ENCODE measurements at places on chromosomes 3 and 15.

GRCh38 chr3:31389939-31390338 is 142.8 kb upstream of the STT3B start:
- DNase-seq: no peak

DNA sequence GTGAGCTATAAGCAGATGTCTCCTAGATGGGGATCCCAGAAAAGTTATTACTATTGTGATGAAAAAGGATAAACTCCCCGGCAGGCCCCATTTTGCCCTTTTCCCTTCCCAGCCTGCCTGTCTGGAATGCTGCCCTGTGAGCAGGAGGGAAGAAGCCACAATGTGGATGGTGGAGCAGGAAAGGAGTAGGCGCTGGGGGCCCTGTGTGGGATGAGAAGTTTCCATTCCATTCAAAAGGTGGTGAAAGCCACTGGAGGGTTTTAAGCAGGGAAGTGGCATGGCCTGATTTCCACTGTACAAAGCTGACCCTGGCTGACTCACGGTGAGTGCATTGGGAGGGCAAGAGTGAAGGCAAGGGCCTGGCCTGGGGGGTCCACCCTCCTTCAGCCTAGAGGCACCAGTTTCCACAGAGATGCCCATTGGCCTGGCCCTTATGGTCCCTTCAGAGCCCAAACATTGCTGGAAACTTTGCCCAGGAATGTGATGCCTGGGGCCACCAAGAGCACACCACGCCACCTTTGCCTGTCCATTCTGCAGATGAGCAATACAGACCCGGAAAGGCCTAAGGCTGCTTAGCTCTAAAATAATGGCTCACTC is 206.9 kb downstream of the RPLP1 start:
- no peak for DNase-seq

DNA sequence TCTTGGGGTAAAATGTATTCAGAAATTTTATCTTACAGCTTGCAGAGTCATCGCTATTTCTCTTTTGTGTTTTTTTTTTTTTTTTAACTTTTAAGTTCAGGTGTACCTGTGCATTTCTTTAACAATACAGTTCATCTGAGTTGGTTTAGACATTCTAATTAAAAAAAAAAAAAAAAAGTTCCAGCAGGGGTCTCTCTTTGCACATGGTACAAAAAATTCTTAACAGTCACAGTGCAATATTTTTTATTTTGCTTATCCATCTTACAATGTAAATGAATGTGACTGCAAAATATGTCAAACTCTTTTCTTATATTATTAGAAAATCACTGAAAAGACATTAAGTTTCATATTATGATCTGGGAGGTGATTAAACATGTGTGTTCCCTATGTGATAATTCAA is 47.5 kb upstream of the SLC9A9 start:
- no peak for DNase-seq

DNA sequence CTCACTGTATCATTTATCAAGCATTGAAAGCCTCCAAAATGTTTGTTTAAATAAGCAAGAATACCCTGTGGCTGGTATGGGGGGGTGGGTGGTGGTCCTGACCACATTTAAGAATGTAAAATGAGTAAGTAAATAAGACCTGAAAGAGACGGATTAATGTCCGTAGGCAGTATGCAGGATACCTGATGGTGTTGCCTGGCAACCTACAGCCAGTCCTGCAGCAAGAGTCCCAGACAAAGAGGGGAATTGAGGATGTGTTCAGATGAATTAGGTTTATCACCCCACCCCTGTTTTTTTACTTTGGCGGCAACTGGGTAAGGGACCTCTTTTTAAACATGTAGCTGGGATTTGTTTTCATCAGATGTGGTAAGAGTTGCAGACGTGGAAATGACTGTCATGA is 99.8 kb upstream of the BFSP2 start:
- DNase-seq: no peak

DNA sequence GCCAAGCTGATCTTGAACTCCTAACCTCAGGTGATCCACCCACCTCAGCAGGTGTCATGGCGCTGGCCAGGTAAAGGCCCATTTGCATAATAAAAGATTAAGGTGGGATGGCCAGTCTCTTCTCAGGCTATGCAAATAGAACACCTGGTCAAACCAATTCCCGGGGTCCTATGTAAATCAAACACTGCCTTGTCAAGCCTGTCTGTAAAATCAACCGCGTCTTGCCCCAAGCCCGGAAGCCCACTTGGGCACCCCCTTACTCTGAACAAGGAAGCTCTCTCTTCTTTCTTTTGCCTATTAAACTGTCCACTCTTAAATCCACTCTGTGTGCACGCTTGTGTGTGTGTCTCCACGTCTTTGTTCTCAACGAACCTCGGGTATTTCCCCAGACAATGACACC is 13.0 kb upstream of the POC1A start:
- no peak for DNase-seq

GRCh38 chr3:69144631-69145245 is 22.3 kb upstream of the LMOD3 start:
- no peak for DNase-seq

DNA sequence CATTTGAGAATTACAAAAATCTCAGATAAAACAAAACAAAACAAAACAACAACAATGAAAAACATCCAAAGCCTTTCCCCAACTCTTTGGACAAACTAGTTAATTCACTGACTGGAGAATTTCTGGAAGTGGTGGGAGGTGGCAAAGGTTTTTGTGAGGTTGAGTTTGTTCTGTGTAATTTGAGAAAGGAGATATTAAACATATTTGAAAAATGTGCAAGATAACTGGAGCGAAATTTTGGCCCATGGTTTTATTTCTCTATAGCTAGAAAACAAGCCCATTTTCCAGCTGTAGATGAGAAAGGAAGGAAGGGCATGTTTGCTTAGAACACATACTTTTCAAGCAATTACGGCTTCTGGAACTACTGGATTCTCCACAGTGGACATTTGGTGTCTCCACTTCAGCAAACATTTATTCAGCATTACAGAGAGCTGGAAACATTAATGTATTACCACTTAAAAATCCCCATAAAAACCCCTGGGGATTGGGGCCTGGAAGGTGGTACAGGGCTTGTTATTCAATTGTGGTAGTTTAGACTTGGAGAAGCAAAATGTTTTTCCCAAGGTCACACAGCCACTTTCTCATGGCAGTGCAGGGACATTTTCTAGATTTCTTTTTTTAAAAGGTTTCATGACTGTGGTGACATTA is 135.8 kb downstream of the THSD4 start:
- no peak for DNase-seq

DNA sequence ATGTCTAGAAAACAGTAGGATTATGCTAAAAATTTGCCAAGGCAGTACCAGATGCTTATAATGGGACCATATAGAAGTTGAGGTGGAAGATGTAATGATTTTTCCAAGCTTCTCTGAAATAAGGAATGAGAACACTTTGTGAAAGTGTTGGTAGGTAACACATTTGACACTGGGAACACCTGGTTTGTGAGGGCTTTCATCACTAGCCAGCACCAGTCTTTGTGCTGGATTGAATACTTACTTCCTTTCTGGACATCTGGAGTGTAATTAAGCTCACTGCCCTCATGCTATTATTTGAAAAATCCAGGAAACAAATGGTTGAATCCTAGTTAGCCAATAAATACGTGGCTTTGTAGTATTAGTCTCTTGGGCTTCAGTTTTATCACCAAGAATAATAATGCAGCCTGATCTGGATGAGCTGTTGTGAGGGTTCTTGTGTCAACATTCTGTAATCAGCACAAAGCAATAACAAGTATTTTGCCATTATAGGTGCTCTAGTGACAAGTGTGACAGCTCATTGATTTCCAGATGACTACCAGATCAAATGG is 12.9 kb downstream of the CCDC80 start:
- DNase-seq: no peak

DNA sequence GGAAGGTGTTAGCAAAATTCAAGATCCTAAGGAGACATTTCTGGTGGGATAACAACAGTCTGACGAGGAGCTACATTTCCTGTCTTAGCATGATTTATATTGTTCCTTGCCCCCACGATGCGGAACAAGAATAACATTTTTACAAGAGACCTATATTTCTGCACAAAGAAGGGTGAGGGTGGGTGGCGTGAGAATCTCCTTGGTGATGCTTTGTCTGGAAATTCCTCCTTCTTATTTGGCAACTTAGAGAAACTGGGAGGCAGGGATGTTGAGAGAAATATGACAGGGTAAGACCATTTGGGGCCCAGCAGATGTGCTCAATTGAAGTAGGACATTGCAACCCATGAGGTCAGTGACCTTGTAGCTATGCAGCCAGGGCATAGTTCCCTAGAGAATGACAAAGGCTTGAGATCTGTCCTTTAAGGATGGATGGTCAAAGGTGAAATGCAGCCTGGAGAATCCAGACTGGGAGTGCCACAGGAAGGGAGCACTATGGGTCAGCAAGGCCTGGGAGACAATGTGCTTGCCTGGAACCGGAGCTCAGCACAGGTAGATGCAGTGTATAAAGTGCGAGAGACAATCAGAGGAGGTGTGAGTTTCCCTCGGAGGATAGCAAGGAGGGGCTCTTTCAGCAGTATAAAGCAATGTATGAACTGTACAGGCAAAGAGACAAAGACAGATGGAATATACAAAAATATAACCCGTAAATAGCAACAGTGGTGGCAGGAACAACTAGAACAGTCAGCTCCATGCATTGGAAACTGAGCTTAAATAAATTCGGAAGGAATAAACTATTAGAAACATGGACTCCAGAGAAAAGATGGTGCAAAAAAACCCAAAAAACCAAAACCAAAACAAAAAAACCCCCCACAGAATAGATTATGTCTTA is 317.6 kb upstream of the TBL1XR1 start:
- no peak for DNase-seq

- no peak for DNase-seq
Measured at GRCh38 chr3:194907811-194908210, 222.1 kb downstream of the FAM43A start.

DNA sequence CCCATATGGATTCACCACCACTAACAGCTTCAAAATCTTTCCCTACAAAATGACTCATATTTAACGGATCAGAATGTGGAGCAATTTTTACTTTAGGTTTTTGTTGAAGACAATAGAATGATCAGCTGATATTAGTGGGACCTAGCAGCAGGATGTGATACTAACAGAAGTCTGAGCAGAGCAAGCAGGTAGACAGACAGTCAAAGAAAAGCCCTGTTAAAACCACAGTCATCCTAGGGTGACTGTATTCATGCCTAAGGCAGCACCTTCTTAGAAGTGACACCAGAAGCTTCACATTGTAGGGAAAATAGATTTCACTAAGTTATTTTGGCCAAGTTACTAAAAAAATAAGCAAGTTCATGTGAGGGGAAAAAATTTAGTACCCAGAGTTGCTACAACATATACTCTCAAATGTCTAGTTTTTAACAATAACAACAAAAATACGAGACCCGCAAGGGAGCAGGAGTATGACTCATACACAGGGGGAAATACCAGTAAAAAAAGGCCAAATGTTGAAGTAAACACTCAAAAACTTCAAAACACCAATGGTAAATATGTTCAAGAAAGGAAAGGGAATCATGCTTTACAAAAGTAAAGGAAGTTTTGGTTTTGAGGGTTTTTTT is 590.9 kb downstream of the EPHA3 start:
- DNase-seq: no peak

GRCh38 chr3:193346259-193346658 is 32.3 kb downstream of the ATP13A5 start:
- DNase-seq: no peak

DNA sequence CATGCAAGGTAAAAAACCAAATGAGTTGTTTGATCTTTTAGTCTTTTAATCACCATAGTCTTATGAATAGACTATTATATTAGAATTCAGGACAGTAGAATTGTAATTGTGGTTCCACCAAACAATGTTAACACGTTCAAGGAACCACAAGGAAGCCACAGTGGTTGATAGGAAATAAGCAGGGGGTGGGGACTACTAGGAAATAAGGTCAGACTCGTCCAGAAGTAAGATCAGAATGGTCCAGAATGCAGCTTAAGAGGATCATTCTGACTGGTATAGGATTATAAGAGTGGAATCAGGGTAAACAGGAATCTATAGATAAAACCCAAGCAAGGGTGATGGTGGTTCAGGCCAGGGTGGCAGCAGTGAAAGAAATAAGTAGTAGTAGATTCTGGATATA is 7.5 kb downstream of the MYNN start:
- no peak for DNase-seq

- no peak for DNase-seq
Measured at GRCh38 chr15:92819278-92820235, 80.6 kb upstream of the CHD2 start.
